ELF-1 (cell line): ENCODE measurements at places on chromosomes 12 and 14.

- DNase-seq = no peak
Measured at GRCh38 chr12:2614341-2614740, 180.4 kb upstream of the FKBP4 start.

DNA sequence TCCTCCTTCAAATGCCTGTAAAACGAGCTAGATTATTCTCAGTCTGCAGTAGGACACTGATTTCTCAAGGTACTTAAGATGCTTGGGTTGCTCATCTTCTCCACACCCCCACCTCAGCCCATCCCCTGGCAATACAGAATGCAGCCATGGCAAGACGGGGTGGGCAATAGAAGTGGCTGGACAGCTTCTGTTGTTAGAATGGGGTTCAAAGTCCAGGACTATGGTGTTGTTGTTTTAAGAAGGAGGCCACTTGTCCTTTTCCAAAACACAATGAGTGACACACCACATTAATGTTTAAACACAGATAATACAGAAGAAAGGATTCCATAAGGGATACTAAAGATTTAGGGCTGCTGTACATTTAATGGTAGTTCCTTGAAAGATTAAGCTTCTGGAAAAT, 188.9 kb upstream of the BCL2L14 start:
- no peak for DNase-seq

DNA sequence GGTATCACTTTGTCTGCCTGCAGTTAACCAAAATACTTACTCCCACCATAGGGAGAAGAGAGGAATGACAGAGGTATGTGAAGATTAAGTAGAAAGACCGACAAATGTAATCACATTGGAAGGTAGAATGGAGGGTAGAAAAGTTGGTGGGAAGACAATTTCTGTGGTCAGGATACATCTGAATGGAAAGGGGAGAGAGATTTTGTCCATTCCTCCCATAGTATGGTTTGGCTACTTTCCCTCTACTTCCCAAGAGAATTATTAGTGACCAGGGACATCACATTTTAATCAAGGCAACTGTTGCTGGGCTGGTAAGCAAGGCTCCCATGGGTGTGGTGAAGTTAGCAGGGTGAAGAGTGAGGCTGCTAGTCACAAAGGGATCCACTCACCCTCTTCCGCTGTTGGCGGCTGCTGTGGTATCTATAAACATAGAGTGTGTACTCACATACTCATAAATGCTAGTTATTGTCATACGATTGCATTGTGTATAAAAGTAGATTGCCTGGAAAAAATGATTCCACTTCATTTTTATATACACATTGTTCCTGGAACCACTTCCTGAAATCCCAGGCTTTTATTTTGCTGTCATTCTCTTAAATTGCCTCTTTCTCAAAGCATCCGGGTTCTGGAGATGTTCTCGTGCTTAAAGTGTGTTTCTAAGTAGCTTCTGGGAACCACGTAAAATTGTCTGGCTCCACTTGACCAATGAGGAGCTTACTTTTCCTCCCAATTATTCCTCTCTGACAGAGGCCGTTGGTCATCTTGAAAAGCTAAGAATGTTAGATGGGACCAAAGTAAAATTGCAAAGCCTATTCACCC, 413.1 kb downstream of the ZFP36L1 start:
- no peak for DNase-seq

- no peak for DNase-seq
Measured at GRCh38 chr12:133233006-133233405, 2.7 kb downstream of the ANHX start.

- no peak for DNase-seq
Measured at GRCh38 chr14:62064751-62065323, 302.6 kb downstream of the SNAPC1 start.

DNA sequence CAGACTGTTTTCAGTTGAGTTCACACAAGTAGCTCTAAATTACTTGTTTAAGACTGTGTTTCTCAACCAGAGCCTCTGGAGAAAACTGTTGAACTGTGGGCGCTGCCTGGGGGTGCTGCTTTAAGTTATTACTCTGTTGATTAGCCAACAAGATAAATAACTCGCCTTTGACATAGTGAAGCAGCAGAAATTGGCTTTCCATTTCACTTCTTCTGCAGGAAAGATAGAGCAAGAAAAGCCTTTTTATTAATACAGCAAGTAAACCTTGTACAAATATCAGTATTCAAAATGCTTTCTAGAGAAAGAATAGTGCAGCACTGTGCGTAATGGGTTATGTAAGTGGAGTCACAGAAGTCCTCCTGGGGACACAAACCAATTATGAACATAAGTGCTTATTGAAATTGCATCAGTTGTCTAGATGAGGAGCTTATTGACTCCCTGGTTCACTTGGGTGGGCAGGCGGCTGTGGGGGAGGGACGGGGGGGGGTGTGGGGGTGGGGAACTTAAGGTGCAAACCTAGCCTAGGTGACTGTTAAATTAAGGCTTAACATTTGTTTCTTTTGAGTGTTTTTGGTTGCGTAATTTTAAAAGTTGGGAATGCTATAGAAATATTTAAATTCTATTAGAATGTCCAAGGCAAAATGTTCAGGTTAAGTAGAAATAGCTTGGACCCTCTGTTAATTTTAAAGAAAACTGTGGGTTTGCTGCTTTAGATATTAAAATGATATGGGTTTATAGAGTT, 6.3 kb downstream of the FRS2 start:
- DNase-seq = no peak

- DNase-seq = peak; percentile 80
Measured at GRCh38 chr14:105021656-105022275, 883 bp upstream of the CDCA4 start.

GRCh38 chr12:97464385-97465321, 2.0 kb downstream of the RMST start:
- peak; percentile 24 for DNase-seq

DNA sequence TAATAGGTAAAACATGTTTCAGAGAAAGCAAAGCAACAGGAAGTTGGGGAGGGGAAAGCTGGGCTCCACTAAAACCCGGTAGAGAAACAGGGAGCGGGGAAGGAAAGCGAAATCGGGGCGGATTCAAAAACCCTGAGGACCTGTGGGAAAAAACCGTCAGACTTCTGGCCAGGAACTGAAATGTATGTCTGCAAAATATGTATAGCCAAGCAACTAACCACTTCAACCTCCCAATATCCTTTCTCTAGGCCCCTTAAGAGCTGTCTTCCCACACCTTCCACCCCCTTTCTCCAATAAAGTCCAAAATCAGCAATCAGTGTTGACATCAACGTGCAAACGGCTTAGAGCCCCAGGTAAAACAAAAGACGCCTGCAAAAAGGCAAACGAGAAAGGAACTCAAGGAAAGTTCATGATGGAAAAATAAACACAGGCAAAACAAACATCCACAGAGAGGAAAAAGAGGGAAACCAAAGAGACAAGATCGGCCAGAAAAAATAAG, 32.8 kb downstream of the SIX1 start:
- DNase-seq = no peak

DNA sequence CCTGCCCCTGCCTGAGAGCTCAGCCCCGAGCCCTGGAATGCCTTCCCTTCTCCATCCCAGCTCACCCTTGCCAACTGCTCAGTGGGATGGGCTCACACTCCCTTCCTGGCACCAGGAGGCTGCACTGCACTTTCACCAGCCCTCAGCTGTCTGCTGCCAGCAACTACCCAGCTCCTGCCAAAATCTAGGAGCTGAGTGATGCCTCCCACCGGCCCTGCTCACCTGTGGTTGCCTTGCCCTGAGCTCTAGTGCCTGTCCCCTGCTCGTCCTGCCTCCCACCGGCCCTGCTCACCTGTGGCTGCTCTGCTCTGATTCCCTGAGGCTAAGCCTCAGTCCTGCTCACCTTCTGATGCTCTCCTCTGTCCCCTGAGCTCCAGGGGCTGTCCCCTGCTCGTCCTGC, 119.8 kb downstream of the TMEM121 start:
- DNase-seq = no peak

DNA sequence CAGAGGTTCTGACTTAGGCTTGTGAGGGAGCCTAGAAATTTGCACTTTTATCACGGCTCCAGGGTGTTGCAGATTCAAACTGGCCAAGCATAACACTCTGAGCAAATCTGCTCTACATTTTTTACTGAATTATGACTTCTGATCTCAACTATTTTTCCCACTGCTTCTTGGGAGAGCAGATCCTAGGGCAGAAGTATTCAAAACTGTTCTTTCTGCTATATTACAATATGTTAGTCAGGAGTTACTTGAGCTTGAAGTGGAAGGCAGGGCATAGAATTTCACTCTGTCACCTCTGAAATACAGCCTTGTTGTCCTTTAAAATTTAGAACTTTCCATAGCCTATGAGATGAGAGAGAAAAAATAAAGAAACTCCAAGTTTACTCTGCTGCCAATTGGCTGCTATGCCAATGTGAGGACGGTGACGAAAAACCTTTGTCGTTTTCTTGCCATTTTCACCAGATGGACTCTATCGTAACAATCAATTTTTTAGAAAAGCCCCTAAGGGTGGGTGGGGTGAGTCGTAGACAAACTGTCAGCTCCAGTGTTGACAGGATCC, 16.4 kb upstream of the KERA start:
- no peak for DNase-seq

DNA sequence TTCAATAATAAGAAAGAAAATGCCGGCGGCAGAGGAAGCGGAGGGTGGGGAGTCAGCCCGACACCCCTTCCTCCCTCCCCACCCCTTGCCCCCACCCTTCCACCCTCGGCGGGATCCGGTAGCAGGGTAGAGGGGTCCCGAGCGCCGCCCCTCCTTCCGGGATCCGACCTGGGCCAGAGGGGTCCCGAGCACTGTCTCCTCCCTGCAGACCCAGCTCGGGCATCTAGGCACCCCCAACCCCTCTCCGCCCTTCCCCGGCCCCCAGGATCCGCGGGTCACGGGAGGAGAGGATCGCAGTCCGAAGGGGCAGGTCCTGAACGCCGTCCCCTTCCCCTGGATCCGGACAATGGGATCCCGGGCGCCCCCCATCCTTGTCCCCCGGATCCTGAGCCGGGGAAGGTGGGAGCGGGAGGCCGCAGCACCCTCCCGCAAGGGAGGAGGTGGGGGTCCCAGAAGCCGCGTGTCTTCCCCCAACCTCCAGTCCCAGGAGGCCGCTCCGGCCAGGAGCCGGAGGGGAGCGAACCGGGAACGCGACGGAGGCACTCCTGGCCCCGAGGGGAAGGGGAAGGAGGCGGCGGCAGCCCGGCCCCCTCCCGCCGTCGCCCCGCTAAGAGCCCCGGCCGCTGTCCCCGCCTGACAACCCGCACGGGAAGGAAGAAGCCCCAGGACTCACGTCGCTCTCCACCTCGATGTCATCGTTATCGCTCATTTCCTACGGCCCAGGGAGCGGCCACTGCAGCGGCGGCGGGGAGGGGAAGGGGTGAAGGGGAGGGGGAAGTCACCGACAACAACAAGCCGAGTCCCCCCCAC, 481 bp downstream of the MAX start:
- no peak for DNase-seq

- no peak for DNase-seq
Measured at GRCh38 chr14:30620178-30620577, 1.9 kb upstream of the SCFD1 start.

- peak; percentile 75 for DNase-seq
Measured at GRCh38 chr12:51171884-51172514, 936 bp downstream of the TFCP2 start.

DNA sequence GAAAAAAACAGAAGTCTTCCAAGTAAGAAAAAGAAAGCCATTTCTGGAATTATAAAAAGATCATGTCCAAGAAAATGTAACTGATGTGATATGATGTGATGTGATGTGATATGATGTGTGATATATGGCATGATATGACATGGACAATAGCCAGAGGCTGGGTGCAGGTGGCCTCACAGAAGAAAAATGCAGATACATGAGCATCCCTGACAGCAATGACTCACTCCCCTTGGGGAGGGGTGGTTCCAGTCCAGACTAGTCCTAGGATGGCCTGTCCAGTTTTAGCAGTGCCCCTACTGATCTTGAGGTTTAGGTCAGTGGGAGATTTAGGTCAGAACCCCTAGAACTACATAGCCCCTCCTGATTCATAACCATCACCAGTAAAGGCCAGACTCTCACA, 3.5 kb upstream of the RHOJ start:
- DNase-seq = no peak

GRCh38 chr14:90503582-90503981, 106.8 kb downstream of the CALM1 start:
- no peak for DNase-seq

DNA sequence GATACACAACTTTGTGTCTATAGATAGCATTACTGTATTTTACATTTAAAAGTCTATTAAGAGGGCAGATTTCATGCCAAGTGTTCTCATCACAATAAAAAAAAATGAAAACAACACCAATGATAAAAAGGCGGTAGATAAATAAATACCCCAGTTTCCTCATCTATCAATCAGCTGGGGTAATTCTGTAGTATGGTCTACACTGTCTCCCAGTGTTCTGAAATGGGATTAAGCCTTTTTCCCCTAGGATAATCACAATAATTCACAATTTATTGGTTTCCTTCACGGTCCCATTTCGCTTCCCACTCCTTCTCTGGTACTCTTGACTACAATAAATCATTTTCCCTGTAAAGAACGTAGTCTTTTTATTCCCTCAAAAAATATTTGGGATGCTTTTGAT, 114.3 kb downstream of the SSPN start:
- DNase-seq = no peak

DNA sequence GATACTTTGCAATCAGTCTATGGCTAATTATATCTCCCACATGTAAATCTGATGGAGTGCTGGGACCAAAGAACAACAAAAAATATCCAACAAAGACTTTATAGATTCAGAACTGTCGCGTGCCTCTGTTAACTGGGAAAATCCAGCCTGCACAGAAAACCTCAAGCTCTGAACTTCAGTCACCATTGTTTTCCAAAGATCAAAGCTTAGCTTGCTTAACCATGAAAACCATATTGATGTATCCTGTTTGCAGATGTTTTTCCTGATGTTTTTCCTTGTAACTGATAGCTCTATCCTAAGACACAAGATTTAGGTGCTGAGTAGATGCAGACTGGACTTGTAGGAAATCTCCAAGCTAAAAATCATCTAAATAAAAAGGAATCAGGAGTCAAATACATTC, 163.7 kb downstream of the GXYLT1 start:
- DNase-seq = no peak

DNA sequence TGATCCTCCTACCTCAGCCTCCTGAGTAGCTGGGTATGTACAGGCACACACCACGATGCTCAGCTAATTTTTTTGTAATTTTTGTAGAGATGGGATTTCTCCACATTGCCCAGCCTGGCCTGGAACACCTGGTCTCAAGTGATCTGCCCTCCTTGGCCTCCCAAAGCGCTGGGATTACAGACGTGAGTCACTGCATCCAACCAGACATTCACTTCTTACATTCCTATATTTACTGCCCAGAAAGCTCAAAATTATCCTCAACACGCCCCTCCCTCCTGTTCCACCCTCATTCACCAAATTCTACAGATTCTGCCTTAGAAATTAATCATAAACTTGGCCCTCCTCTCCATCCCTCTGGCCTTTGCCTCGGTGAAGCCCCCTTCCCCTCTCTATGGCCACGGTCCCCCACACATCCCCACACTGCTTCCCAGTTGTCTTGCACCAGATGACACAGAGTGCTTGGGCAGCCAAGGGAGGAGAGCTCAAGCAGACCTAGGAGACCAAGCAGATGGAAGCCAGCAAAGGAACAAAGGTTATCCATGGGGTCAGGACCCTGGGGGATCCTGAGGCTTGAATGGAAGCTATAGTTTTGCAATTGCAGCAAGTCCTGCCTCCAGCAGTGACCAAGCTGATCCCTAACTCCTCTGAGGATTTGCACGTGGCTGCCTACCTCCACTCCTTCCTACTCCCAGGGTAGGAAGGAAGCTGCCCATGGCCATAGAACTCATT, 213.2 kb upstream of the FOXN3 start:
- peak; percentile 50 for DNase-seq
